ENCODE measurements at places on chromosomes 2 and 18.

- no peak for DNase-seq
Observed at GRCh38 chr2:239363946-239364637, 36.7 kb downstream of the HDAC4 start.

- no peak for DNase-seq
Observed at GRCh38 chr18:79900610-79901570, 50.6 kb downstream of the SLC66A2 start.

GRCh38 chr2:178523596-178524134 lies 43.4 kb downstream of the PLEKHA3 start:
- DNase-seq: no peak

DNA sequence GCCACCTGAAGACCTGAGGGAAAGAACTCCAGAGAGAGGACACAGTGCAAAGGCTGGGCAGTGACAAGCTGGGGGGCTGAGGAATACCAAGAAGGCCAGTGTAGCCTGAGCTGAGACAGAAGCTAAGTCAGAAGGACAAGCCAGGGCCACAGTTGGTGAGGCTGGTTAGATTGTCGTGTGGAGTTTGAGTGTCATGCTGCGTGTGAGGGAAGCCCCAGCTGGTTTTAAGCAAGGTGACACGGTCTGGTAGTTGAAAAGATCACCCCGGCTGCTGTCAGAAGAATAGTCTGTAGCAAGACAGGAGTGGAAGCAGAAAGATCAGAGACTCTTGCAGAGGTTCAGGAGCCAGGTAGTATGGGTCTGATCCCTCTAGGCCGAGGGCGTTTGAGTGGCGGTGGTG lies 50.6 kb upstream of the RMDN2 start:
- DNase-seq: no peak

- DNase-seq: no peak
Observed at GRCh38 chr2:106667478-106668070, 180.4 kb downstream of the CD8B2 start.

DNA sequence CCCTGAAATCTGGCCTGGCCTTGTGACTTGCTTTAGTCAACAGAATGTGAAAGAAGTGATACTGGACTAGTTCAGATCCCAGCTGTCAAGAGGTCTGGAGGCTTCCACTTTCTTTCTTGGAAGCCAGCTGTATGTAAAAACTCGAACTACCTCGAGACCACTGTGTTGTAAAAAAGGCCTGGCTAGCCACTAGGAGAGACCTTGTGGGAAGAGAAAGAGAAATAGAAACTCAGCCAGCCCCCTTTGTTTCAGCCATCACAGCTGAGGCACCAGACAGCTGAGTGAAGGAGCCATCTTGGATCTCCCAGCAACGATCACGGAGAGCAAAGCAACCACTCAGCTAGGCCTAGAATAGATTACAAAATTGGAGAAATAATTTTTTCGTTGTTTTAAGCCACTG lies 324.9 kb upstream of the TCF4 start:
- DNase-seq: no peak

GRCh38 chr2:105309147-105309545 lies 20.4 kb downstream of the TGFBRAP1 start:
- DNase-seq: no peak

- no peak for DNase-seq
Observed at GRCh38 chr18:457140-457519, 43.4 kb downstream of the COLEC12 start.

DNA sequence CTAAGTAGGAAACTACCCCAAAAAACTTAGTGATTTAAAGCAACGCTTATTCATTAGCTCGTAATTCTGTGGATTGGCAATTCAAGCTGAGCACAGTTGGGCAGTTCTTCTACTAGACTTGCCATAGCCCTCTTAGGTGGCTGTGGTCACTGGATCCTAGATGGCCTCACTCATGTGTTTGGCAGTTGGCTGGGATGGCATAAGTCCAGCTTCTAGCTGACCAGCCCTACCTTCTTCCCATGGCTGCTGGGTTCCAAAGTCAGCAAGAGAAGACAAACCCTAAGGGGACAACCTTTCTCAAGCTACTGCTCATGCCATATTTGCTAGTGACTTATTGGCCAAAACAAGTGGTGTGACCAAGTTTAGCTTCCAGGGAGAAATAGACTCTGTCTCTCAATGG lies 95.3 kb downstream of the COPS8 start:
- no peak for DNase-seq

- no peak for DNase-seq
Observed at GRCh38 chr2:218746960-218747359, 35.0 kb upstream of the CYP27A1 start.

DNA sequence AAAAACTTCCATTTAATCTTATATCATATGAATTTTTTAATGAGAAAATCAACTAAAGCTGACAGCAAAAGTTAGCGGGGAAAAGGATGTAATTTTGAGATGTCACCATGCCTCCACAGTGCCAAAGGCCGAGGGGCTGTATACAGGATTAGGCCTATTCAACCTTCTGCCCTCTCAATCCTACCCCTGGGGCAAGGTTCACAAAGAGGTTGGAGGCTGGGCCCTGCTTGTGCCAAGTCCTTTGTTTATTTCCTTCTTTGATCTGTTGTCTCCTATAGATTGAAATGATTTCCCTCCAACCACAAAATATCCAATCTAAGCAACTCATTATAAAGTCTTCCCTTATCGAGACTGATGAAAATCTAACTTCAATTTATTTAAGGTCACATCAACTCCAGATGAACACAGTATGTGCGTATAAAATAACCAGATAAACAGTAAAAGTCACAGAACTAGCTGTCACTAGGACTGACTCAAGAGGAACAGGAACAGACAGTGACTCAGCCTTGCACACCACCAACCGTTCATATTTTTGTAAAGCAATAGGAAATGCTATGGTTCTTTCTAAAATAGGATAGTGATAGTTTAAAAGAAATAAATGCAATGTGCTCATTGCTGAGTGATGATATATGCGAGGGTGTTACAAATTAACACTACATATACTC lies 95.8 kb downstream of the SLC25A12 start:
- no peak for DNase-seq

GRCh38 chr2:129336276-129336675 lies 643.2 kb upstream of the RAB6C start:
- no peak for DNase-seq

DNA sequence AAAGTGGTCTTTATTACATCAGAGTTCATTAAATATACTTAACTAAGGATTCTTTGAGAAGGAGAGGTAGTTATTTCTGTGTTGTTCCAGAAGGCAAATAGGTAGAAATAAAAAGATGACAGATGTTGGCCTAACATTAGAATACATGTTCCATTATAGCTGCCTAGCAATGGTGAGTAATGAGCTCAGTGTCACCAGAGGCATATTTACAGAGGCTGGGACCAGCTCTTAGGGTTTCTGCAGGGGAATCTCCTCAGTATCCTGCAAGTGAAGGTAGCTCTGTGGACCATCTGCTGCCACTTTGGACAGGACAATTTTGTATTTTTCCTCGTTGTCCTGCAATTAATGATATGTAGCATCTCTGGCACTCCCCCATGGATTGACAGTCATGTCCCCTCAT lies 416.0 kb downstream of the THSD7B start:
- no peak for DNase-seq

GRCh38 chr2:65901756-65902155 lies 469.4 kb upstream of the SPRED2 start:
- no peak for DNase-seq
